ENCODE measurements at places on chromosomes 13 and 19. TPM values are rescaled to one million over a fixed set of nuclear protein-coding genes. Genes with fewer than 3 reads are reported as not detected.

ARRDC5 gene
- not detected for total RNA-seq

MPV17L2 gene
- total RNA-seq: 14.0 TPM

CPAMD8 gene
- total RNA-seq: 0.26 TPM

TNNT1 gene
- 1.2 TPM for total RNA-seq

ZNF253 gene
- 2.2 TPM for total RNA-seq

ANKRD24 gene
- total RNA-seq: 1.5 TPM

ERCC5 gene
- total RNA-seq: 97.6 TPM

FXYD3 gene
- total RNA-seq: not detected

IGLON5 gene
- total RNA-seq: not detected

All from aortic smooth muscle cell (primary cell).